Mesenchymal stem cell (in vitro differentiated cells and primary cell): ENCODE measurements at places on chromosomes 6 and 20.

DNA sequence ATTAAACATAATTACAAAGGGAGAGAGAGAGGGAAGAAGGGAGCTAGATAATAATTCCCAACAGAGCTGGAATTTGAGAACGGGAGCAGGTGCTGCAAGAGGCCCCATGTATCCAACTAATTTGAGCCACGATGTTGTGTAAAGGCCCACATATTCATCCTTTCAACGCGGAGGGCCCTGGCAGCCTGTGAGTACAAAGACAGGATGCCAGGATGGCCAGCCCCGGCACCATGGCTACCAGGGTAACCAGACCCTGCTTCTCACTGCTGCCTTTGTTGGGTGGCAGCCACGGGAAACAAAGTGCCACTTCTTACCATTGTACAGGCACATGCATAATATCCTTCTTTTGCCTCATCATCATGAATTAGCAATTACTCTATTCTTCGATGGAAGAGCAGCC is 492.0 kb upstream of the NRSN1 start:
- H3K4me3 ChIP-seq, result no peak overlapping the region
- H3K36me3 ChIP-seq, result no peaks in the 10 kb centered on the region
- H3K27me3 ChIP-seq, result no peaks in the 10 kb centered on the region
- no peaks in the 10 kb centered on the region for H3K4me1 ChIP-seq
- no peak overlapping the region for H3K27ac ChIP-seq

DNA sequence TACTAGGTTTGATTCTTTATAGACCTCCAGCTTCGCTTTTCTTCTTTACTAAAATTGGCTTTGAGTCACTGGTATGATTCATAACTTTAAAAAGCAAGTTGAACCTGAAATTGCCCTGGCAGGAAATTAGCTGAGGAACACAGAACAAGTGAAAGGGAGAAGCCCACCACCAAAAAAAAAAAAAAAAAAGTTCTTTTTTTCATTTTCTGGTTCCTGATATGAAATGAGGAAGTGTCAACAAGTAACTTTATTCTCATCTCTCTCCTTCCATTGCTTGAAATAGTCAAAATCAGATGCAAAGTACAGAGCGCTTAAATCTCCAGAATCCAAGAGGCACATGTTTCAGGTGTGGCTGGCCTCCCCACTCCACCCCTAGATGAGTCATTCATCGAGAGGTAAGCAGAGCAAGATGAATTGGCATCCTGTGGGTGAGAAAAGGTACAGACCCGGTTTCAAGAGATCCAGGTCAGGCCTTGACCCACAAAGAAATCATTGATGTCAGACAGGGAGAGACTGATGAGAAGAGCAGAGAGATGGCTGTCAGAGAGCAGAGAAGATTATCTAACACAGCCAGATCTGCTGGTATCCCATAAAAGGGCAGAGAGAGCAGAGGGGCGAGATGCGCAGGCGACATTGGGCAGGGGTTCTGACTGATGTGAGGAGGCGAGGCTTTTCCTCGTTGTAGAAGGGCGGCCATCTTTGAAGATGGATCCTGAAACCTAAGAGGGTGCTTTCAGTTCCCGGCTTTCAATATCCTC is 54.8 kb upstream of the MBOAT1 start:
- H3K4me3 ChIP-seq, result no peak overlapping the region
- H3K36me3 ChIP-seq, result no peaks in the 10 kb centered on the region
- no peaks in the 10 kb centered on the region for H3K4me1 ChIP-seq
- H3K27ac ChIP-seq, result no peak overlapping the region
- no peaks in the 10 kb centered on the region for H3K27me3 ChIP-seq

- H3K36me3 ChIP-seq, result no peaks in the 10 kb centered on the region
- H3K27ac ChIP-seq, result no peak overlapping the region
- no peaks in the 10 kb centered on the region for H3K27me3 ChIP-seq
- no peak overlapping the region for H3K4me3 ChIP-seq
Measured at GRCh38 chr6:137086031-137086430, 41.3 kb upstream of the IL20RA start.

- no peaks in the 10 kb centered on the region for H3K27me3 ChIP-seq
- H3K4me3 ChIP-seq, result no peak overlapping the region
- DNase-seq, result no peak
Measured at GRCh38 chr6:144990784-144991183, 705.6 kb downstream of the UTRN start.

DNA sequence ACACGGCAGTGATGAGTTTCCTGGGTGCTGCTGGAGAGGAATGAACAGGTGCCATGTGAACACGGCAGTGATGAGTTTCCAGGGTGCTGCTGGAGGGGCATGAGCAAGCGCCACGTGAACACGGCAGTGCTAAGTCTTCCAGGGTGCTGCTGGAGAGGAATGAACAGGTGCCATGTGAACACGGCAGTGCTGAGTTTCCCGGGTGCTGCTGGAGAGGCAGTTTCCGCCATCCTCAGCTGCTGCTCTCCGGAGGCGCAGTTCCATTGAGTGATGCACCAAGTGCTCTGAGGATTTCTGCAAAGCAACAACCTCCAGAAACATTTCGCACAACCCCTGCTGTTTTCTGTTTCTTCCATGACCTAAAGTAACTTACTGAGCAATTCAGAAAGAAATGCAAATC is 155.4 kb downstream of the SMOC2 start:
- no peaks in the 10 kb centered on the region for H3K36me3 ChIP-seq
- H3K27me3 ChIP-seq, result peaks cover 7% of the 10 kb centered on the region
- no peak overlapping the region for H3K27ac ChIP-seq
- no peak overlapping the region for H3K4me3 ChIP-seq
- DNase-seq, result no peak

- H3K4me1 ChIP-seq, result peaks cover 5% of the 10 kb centered on the region
- no peak overlapping the region for H3K4me3 ChIP-seq
- no peak overlapping the region for H3K27ac ChIP-seq
- peaks cover 16% of the 10 kb centered on the region for H3K36me3 ChIP-seq
- no peak for DNase-seq
Measured at GRCh38 chr6:38162493-38163185, 343.1 kb downstream of the ZFAND3 start.

DNA sequence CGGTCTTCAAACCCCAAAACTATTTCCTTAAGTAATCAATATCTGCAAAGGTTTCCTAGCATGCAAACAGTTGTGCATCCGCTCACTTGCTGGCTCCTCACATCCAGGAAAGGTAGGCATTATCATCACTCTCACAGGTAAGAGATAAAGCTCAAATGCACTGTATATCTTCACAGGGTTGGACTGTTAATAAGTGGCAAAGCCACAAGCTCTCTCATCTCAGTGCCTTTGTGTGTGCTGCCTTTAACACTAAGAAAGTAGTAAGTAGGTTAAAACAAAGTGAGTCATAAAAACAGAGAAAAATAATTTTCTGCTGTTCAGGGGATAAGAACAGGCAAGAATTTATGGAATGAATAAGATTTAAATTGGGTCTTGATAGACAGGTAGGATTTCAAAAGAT is 21.3 kb downstream of the MAN1A1 start:
- no peak overlapping the region for H3K4me3 ChIP-seq
- H3K27ac ChIP-seq, result no peak overlapping the region
- no peaks in the 10 kb centered on the region for H3K4me1 ChIP-seq
- DNase-seq, result no peak
- H3K27me3 ChIP-seq, result no peaks in the 10 kb centered on the region

GRCh38 chr6:147904416-147904815 is 395.9 kb downstream of the SAMD5 start:
- no peak overlapping the region for H3K4me3 ChIP-seq
- peaks cover 2% of the 10 kb centered on the region for H3K4me1 ChIP-seq
- H3K27me3 ChIP-seq, result no peaks in the 10 kb centered on the region
- DNase-seq, result no peak

DNA sequence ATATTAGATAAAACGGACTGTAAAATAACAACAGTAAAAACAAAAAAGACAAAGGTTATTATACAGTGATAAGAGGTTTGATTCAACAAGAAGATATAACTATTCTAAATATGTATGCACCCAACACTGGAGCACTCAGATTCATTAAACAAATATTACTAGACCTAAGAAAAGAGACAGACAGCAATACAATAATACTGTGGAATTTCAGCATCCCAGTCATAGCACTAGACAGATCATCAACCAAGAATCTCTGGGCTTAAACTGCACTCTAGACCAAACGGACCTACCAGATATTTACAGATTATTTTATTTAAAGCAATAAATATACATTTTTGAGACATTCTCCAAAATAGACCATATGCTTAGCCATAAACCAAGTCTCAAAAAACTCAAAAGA is 263.8 kb downstream of the C6orf118 start:
- no peak for DNase-seq
- H3K27ac ChIP-seq, result no peak overlapping the region
- H3K4me3 ChIP-seq, result no peak overlapping the region
- H3K36me3 ChIP-seq, result no peaks in the 10 kb centered on the region
- no peaks in the 10 kb centered on the region for H3K4me1 ChIP-seq

DNA sequence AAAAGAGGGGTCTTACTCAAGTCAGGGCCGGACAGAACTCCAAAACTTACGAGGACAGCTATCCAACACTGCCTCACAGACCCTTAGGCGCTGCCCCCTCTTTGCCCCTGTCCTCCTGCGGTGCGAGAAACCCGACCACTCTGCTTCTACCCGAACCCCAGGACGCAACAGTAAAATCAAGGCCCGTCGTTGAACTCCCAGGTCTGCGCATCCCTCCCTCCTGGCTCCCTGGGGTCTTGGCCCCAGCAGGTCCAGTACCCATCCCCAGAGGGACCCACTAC is 6.4 kb downstream of the OLIG3 start:
- no peak for DNase-seq
- H3K4me1 ChIP-seq, result peaks cover 11% of the 10 kb centered on the region
- no peaks in the 10 kb centered on the region for H3K36me3 ChIP-seq
- H3K27ac ChIP-seq, result no peak overlapping the region
- peaks cover 98% of the 10 kb centered on the region for H3K27me3 ChIP-seq
- peak overlapping the region; percentile 7 for H3K4me3 ChIP-seq

GRCh38 chr6:22361576-22361975 is 64.7 kb upstream of the PRL start:
- no peak overlapping the region for H3K4me3 ChIP-seq
- no peak overlapping the region for H3K27ac ChIP-seq
- no peaks in the 10 kb centered on the region for H3K36me3 ChIP-seq
- H3K4me1 ChIP-seq, result peaks cover 2% of the 10 kb centered on the region

GRCh38 chr6:33147807-33148666 is 44.2 kb downstream of the COL11A2 start:
- H3K36me3 ChIP-seq, result no peaks in the 10 kb centered on the region
- H3K27ac ChIP-seq, result no peak overlapping the region
- H3K27me3 ChIP-seq, result peaks cover 11% of the 10 kb centered on the region

DNA sequence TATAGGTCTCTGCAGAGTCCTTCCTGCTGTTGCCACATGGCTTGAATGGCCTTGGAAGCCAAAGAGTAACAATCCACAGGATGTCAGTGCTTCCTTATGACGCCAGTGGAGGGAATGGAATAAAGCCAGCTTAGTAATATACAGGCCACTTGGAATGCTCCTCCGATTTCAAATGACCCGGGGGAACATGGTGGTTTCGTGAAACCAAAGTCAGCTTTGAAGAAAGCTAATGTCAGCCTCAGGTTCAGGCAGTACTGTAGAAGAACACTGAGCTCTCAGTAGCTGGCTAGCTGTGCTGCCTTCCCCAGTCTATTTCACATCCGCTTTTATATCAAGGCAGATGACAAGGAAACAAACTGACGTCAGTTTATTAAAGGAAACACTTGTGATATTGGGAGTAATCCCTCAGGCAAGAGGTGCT is 189.1 kb downstream of the DTNBP1 start:
- no peak overlapping the region for H3K4me3 ChIP-seq
- DNase-seq, result no peak
- no peaks in the 10 kb centered on the region for H3K27me3 ChIP-seq
- peaks cover 1% of the 10 kb centered on the region for H3K4me1 ChIP-seq

- no peaks in the 10 kb centered on the region for H3K27me3 ChIP-seq
- peak; percentile 37 for DNase-seq
- H3K27ac ChIP-seq, result no peak overlapping the region
- H3K4me3 ChIP-seq, result no peak overlapping the region
- peaks cover 3% of the 10 kb centered on the region for H3K36me3 ChIP-seq
Measured at GRCh38 chr6:36039112-36039511, 11.5 kb downstream of the MAPK14 start.

DNA sequence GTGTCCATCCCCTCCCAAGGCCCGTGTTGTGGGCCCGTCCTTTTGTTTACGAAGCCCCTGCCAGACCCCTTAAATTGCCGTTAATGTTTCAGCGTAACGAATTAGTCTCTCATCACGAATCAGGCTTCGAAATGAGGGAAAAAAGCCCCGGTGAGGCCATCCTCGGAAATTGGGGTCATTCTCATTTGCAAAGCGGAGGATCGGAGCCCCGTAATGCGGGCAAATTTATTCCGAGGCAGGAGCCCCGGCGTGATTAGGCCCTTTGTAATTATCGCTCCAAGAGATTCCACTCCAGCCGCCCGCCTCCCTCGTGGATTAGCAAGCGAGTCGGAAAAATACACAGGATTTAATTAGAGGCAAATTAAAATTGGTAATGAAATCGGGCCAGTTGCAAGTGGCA is 44.9 kb upstream of the MDFI start:
- H3K4me1 ChIP-seq, result peaks cover 1% of the 10 kb centered on the region
- no peaks in the 10 kb centered on the region for H3K27me3 ChIP-seq
- no peak overlapping the region for H3K27ac ChIP-seq

GRCh38 chr6:138970159-138970558 is 17.9 kb downstream of the REPS1 start:
- H3K36me3 ChIP-seq, result no peaks in the 10 kb centered on the region
- no peak for DNase-seq
- H3K27me3 ChIP-seq, result no peaks in the 10 kb centered on the region
- peaks cover 7% of the 10 kb centered on the region for H3K4me1 ChIP-seq
- H3K4me3 ChIP-seq, result peak overlapping the region; percentile 54
- H3K27ac ChIP-seq, result peak overlapping the region; percentile 57

GRCh38 chr20:61561111-61561830 is 309.2 kb downstream of the CDH4 start:
- no peak for DNase-seq
- no peaks in the 10 kb centered on the region for H3K27me3 ChIP-seq
- H3K4me3 ChIP-seq, result no peak overlapping the region
- H3K27ac ChIP-seq, result no peak overlapping the region

- H3K27me3 ChIP-seq, result peaks cover 58% of the 10 kb centered on the region
- H3K36me3 ChIP-seq, result no peaks in the 10 kb centered on the region
- DNase-seq, result no peak
- no peak overlapping the region for H3K27ac ChIP-seq
- H3K4me1 ChIP-seq, result peaks cover 26% of the 10 kb centered on the region
- no peak overlapping the region for H3K4me3 ChIP-seq
Measured at GRCh38 chr6:133243723-133244305, 2.7 kb downstream of the EYA4 start.

DNA sequence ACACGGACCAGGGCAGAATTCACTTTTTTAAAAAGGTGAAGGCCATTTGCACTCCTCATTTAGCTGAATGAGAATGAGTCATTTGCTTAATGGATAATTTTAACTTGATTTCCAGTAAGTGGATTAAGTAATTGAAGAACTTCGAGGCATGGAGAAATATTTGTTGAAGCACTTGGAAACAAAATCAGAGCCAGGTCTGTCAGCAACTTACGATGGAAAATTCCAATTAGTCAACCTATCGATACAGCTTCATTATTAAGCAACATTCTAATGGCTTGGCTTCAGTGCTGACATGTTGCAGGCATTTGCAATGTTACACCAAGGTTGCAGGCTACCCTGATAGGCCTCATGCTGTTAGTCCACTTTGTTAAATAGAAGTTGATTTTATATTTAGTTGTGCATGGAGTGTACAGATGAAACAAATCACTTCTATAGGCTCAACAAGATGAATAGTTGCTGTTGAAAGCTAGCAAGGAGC is 423.5 kb upstream of the SLC35B3 start:
- H3K4me3 ChIP-seq, result no peak overlapping the region
- no peaks in the 10 kb centered on the region for H3K36me3 ChIP-seq
- no peak overlapping the region for H3K27ac ChIP-seq
- no peaks in the 10 kb centered on the region for H3K27me3 ChIP-seq
- no peaks in the 10 kb centered on the region for H3K4me1 ChIP-seq
